ENCODE measurements at places on chromosomes 13 and 19. TPM values are rescaled to one million over a fixed set of nuclear protein-coding genes. Genes with fewer than 3 reads are reported as not detected.

GRCh38 chr19:1450735-1451731, 1.1 kb downstream of the APC2 start:
- DNase-seq = no peak

- no peak for DNase-seq
Observed at GRCh38 chr13:23673867-23674605, 103.8 kb downstream of the TNFRSF19 start.

DNA sequence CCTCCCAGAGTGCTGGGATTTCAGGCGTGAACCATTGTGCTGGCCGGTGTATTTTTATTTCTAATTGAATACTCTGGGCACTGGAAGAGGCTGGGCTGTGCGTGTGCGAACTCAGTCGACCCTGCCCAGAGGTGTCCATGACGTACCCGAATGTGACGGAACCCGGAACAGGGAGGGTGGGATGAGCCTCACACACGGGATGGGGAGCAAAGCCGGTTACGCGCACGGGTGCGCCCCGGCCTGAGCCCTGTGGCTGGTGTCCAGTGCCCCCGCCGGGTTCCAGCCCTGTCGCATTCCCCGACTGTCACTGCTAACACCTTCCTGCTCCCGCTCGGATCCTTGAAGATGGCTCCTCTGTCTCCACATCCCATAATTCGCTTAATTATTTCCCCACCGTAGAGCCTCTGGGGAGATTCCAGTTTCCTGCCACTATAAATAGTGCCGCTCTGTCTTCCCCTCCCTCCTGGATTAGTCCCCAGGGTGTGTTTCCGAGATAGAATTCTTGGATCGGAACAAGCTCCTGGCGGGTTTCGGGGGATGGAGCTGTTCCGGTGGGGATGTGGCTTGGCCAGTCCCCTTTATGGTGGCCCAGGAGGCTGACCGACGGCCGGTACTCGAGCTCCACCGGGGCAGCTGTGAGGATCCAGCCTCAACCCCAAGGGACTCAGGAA, 22.0 kb downstream of the SBNO2 start:
- DNase-seq = no peak

DNA sequence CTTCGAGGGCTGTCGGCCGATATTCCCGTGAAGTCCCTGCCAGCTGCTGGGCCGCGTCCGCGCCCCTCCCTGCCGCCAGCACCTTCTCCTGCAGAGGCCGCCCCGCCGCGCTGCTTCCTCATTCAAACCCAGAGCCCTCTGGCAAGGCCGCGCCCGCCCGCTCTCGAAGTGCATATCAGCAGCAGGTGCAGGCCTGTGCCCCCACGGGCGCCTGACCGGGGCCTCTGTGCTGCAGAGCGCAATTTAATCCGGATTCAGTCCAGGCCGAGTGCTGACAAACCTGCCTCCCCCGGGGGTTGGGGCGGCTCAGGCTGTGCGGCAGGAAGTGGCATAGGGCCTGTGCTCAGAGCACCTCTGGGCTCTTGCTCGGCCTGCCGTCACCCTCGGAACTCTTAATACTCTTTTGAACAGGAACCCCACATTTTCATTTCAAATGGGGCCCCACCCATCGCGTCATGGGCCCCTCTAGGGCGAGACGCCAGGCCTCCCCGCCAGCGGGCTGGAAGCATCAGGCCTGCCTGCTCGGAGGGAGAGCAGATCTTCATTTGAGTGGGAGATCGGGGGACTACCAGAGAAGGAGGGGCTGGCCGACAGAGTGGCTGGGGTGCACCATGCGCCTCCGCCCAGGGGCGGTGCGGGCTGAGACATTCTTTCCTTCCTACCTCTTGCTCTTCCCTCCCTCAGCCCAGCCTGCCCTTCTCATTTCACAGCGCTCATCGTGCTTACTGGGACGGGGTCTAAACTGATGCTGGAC, 125.7 kb downstream of the TNFRSF19 start:
- no peak for DNase-seq

DNA sequence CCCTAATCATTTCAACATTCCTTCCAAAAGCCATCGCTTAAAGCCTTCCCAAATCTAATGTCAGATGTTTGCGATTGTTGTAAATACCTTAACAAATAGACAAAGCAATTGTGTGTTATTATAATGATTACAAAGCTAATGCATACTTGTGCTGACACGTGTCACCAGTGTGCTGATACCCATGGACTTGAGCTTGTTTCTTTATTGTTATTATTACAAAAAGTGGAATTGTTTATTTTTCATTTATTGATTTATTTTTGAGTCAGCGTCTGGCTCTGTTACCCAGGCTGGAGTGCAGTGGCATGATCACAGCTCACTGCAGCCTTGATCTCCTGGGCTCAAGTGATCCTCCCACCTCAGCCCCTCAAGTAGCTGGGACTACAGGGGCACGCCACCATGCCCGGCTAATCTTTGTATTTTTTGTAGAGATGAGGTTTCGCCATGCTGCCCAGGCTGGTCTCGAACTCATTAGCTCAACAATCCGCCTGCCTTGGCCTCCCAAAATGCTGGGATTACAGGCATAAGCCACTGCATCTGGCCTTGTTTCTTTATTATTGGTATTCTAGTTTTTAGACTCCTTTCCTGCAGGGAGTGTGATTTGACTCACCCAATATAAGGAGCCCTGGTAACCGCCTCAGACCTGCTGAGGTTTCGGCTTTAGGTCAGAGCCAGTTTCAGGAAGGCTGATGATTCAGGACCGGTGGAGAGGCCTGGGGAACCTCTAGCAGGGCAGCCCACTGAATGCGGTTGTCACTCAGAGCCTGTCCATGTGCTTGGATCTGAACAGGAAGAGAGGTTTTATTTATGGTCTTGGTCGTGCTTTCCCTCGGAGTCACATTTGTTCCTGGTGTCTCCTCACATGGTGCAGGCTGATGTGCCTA, 2.1 kb upstream of the FBXO17 start:
- DNase-seq = no peak

DNA sequence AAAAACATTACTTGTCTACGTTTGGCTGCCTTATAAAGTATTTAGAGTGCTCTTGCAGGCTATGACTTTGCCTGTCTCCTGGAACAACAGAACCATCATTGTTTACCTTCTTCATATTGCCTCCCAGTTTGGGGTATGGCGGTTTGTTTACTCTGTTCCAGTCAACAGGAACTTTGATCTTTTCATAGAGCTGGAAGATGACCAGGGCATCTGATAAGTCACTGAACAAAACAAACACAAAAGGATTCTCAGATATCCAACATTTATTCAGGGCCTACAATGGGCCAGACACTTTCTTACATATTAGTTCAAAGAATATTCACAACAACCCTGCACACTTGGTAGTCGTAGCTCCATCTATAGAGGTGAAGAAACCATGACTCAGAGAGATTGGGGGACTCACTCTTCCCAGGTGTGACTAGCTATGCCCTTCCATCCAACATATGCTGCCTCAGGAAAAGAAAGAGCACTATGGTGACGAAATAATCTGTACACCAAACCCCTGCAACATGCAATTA, 38.4 kb upstream of the CPB2 start:
- DNase-seq = no peak

GRCh38 chr19:46369817-46370216, 22.9 kb downstream of the PPP5C start:
- no peak for DNase-seq

DNA sequence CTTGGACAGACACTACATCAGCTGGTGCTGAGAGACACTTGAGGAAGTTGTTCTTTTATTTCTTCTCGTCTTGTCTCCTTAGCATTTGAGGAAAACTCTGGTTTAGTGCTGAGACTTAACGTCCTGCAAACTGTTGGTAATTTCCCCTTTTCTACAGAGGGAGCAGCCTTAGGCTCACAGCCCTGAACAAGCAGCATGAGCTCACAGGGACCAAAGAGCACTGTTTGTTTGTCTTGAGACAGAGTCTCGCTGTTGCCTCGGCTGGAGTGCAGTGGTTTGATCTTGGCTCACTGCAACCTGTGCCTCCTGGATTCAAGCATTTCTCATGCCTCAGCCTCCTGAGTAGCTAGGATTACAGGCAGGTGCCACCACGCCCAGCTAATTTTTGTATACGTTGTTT, 5.5 kb downstream of the ZNF805 start:
- DNase-seq = no peak

- DNase-seq = no peak
Observed at GRCh38 chr13:100695509-100695773, 20.8 kb upstream of the TMTC4 start.

The CFAP97D2 gene
- not detected for total RNA-seq

The OR7A5 gene
- total RNA-seq = not detected

The SLC25A41 gene
- total RNA-seq = 4.2 TPM

The TMIGD2 gene
- not detected for total RNA-seq

The IRGC gene
- total RNA-seq = not detected

The SMIM44 gene
- total RNA-seq = not detected

The SIGLEC8 gene
- 0.49 TPM for total RNA-seq

All from K562 (cell line).